ENCODE measurements at places on chromosomes 11 and 22.

DNA sequence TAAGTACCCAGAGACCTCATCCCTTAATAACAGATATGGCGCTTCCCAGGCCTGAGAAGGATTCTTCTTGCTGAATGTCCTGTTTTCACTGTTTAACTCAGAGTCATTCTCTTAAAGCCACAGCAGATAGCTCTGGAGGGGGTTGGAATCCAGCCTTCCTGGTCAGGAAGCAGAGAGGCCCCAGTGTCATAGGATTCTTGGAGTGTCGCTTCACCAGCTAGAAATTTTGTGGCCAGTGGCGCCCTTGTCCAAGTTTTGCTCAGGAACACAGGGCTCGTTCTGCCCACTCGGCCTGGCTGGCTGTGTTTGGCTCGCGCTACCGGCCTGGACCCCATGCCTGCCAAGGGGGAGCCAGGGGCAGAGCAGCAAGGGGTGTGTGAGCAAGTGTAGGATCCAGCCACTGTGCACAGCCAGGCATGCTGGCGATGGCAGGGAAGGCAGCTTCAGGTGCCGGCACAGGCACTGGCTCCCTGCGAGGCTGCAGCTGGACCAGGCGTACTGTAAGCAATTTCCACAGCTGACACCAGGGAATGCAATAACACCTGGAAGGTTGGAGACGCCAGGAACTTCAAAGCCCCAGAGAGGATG is 214.8 kb upstream of the SESN3 start:
- DNase-seq, result no peak

DNA sequence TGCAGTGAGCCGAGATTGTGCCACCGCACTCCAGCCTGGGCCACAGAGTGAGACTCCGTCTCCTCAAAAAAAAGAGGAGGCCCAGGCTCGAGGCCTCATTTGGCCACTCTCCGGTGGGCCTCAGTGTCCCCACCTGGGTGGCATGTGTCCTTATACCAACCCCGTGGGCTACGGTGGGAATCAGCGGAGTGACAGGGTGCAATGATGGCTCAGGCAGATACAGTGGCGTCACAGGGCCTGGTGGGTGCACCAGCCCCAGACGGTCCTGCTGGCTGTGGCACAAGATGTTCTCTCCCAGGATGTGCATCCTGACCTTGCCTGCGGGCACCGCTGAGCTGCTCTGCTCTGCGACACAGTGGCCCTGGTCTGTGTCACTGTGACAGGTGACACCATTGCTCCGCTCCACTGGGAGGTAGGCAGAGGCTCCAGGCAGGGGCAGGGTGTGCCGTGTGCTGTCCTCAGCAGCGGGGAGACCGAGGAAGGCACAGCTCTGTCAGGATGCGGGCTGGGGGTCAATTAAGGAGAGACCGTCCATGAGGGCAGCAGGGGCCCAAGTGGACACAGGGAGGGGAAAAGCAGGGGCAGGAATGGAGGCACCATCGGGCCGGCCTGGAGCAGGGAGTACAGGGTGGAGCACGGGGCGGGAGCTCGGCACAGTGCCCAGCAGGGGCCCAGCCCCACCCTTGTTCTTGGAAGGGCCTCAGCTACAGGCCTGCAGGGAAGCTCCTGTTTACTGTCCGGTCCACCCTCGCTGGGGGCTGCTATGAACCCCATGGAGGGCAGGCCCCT is 21.7 kb upstream of the TH start:
- no peak for DNase-seq

- DNase-seq, result no peak
Observed at GRCh38 chr11:11416502-11416901, 63.5 kb upstream of the CSNK2A3 start.

GRCh38 chr11:56889986-56890385 is 98.7 kb upstream of the OR5AK2 start:
- no peak for DNase-seq

GRCh38 chr11:10096987-10097386 is 197.0 kb downstream of the SBF2 start:
- DNase-seq, result no peak

GRCh38 chr11:69431893-69432738 is 49.3 kb upstream of the LINC01488 start:
- DNase-seq, result no peak

- no peak for DNase-seq
Observed at GRCh38 chr11:16125796-16126195, 230.6 kb downstream of the SOX6 start.

- DNase-seq, result peak; percentile 56
Observed at GRCh38 chr11:126716456-126717083, 284.0 kb downstream of the KIRREL3 start.

DNA sequence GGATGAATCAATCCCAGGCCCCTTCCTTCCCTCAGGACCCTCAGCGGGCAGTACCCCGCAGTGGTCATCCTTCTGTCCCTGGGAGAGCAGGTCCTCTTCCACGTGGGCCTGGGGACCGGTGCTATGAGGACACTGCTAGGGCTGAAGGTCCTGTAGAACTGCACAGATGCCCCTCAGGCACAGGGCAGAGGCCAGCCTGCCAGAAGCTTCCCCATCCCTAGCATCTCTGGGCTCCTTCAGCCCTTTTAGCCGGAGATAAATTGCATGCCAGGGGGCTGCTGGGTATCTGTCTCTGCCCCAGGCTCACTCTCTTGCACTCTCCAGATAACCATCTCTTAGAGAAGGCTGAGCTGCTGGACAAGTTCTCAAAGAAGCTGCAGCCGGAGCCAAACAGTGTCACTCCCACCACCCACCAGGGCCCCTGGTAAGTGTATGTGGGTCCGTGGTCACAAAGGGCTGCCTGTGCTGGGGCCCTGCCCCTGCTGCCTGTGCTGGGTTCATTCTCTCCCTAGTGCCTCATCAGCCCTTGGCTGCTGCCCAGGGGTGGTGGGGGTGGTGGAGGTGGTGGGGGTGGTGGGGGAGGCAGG is 2.3 kb downstream of the ATG16L2 start:
- DNase-seq, result no peak

DNA sequence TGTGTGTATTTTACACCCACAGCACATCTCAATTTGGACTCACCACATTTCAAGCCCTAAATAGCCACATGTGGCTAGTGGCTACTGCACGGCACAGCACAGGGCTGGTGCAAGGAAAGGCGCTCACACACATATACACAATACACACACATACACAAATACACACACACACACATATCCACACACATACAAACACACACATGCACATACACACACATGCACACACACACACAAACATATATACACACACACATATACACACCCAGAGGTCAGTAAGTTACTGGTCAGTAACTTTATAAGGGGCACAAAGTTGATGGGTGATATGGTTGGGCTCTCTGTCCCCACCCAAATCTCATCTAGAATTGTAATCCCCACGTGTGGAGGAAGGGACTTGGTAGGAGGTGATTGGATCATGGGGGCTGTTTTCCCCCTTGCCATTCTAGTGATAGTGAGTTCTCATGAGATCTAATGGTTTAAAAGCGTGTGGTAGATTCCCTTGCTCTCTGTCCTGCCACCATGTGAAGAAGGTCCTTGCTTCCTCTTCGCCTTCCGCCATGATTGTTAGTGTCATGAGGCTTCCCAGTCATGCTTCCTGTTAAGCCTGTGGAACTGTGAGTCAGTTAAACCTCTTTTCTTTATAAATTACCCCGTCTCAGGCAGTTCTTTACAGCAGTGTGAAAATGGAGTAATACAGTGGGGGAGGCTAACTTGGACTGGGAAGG is 37.6 kb upstream of the DKK3 start:
- DNase-seq, result no peak

GRCh38 chr11:10390375-10390774 is 64.7 kb upstream of the AMPD3 start:
- peak; percentile 4 for DNase-seq

- no peak for DNase-seq
Observed at GRCh38 chr11:117679461-117679860, 117.6 kb downstream of the DSCAML1 start.

GRCh38 chr11:21567645-21568290 is 625.1 kb upstream of the ANO5 start:
- no peak for DNase-seq

GRCh38 chr22:24216541-24217209 is 28.2 kb downstream of the GGT5 start:
- peak; percentile 66 for DNase-seq

DNA sequence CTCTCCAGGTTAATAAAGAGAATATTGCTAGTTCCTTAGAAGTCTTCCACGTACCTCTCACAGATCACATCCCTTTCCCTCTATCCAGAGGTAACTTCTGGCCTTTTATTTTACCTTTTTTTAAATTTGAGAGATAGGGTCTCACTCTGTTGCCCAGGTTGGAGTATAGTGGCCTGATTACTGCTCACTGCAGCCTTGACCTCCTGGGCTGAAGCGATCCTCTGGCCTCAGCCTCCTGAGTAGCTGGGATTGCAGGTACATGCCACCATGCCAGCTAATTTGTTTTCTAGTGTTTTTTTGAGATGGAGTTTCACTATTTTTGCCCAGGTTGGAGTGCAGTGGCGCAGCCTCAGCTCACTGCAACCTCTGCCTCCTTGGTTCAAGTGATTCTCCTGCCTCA is 24.4 kb downstream of the YAP1 start:
- no peak for DNase-seq

DNA sequence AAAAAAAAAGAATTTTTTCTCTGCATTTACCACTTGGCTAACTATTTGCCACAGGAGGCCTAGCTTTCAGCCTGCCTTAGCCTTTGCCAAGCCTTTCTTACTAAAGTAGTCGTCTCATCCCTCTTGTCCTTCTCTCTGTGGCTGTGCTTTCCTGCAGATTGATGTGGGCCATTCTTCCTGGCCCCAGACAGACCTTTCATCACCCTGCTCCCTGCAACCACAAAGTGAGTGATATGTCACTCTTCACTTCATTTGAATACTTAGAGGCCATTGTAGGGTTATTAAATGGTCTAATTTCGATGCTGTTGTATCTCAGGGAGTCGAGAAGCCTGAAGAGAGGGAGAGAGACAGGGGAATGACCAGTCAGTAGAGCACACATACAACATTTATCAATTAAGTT is 37.6 kb downstream of the ART5 start:
- DNase-seq, result no peak

- DNase-seq, result no peak
Observed at GRCh38 chr11:31761636-31762035, 49.5 kb downstream of the PAX6 start.

GRCh38 chr11:9719566-9720289 is 55.9 kb downstream of the SWAP70 start:
- DNase-seq, result no peak

DNA sequence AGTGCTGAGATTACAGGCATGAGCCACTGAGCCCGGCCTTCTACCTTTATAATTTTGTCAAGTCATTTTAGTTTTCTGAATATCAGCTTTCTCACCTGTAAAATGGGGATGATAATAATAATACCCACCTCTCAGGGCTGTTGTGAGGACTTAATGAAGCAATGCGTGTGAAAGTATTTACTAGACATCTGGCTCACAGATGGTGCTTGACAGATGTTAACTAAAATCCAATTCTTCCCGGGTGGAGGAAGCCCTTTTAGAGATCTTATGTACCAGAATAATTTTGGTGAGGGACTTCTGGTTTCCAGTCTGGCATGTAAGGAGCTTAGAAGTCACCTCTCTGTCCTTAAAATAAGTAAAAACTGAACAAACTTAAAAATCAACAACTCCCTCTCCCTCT is 43.7 kb upstream of the NUP160 start:
- DNase-seq, result no peak

GRCh38 chr22:48051796-48052620 is 1289.6 kb downstream of the TBC1D22A start:
- no peak for DNase-seq
